CD4-positive, CD25-positive, alpha-beta regulatory T cell (primary cell): ENCODE measurements at places on chromosomes 1 and 21. TPM values are rescaled to one million over a fixed set of nuclear protein-coding genes. Genes with fewer than 3 reads are reported as not detected.

C8B gene
- not detected for polyA plus RNA-seq

LRRC3 gene
- polyA plus RNA-seq = 0.44 TPM

PIK3C2B gene
- polyA plus RNA-seq = 1.9 TPM

KRTAP19-3 gene
- not detected for polyA plus RNA-seq

CLCN6 gene
- polyA plus RNA-seq = 1.6 TPM

GBP6 gene
- 0.15 TPM for polyA plus RNA-seq

EDN2 gene
- polyA plus RNA-seq = not detected

GRCh38 chr1:108828074-108828961 lies 28.6 kb downstream of the AKNAD1 start:
- DNase-seq = peak; percentile 53

DNA sequence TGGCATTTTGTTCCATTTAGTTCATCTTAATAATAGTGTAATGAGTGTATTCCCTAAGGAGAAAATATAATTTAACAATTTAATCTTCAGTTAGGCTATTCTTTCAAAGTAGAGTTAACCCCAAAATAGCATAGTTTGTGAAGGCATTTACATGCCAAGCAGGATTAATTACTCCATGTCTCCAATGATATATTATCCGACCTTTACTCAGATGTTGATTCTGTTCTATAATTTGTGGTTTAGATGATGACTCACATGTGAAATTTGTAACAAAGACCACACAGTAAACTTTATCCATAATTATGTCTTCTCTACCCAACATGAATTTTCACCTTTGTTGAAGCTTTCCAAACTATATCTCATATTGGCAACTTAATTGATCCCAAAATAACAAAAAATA lies 2065.2 kb downstream of the MRPL39 start:
- no peak for DNase-seq

DNA sequence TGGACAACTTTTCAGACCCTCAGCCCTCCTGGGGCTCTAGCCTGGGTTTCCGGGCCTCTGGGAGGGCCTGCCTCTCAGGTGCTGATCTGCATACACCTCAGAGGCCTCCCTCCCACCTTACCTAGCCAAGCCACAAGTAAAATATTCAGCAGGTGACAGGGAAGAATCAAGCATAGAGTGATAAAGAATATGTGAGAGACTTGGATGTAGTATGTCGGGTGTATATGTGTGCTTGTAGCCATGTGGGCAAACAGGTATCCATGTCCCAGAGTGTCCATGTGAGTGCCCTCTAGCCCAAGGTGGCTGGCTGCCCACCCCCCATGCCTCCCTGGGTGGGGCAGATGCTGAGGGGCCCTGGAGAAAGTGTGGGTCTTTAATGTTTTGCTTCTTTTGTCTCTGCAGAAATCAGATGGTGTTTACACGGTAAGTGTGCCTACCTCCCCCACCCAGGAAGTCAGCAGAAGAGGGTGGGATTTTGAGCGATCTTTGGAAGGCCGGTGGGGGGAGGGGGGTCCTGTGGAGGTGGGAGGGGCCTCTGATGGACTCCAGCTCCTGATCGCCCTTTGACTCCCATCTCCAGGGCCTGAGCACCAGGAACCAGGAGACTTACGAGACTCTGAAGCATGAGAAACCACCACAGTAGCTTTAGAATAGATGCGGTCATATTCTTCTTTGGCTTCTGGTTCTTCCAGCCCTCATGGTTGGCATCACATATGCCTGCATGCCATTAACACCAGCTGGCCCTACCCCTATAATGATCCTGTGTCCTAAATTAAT lies 3.4 kb downstream of the FCER1G start:
- peak; percentile 57 for DNase-seq

- no peak for DNase-seq
Observed at GRCh38 chr1:204728045-204728444, 42.5 kb upstream of the LRRN2 start.

DNA sequence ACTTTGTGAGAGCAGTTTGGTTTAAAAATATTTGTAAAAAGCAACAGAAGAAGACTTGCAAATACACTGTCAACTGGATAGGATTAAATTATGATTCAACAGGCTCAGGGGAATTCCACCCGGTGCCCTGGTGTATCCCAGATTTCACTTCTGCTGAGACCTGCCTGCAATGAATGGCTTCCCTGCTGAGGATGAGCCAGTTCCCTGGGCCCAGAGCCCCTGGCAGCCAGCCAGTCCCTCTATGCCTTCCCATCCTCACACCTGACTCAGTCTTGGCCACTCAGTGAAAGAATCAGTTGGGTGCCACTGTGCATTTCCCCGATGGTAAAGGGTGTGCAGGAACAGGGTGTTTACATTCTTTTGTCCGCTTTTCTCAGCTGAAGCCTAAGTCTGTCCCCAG lies 64.4 kb downstream of the KCTD3 start:
- no peak for DNase-seq

DNA sequence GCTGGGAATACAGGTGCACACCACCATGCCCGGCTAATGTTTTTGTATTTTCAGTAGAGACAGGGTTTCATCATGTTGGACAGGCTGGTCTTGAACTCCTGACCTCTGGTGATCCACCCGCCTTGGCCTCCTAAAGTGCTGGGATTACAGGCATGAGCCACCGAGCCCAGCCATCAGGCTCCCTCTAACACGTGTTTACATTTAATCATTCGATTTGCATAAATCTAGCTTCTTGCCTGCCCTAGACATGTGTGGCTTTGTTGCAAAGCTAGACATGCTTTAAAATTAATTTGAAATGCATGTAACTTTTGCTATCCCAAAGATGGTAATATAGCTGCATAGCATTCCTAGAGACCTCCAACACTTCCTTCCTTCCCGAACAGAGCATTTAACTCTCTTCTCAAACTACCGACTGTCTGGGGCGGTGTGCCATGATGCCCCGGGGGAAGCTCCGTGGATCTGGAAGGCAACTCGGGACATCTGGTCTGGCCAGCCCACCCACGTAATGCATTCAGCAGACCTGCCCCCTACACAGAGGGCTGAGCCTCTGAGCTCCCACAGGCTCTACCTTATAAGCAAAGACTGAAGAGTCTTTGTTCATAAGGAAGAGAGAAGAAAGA lies 34.6 kb upstream of the NID1 start:
- no peak for DNase-seq

DNA sequence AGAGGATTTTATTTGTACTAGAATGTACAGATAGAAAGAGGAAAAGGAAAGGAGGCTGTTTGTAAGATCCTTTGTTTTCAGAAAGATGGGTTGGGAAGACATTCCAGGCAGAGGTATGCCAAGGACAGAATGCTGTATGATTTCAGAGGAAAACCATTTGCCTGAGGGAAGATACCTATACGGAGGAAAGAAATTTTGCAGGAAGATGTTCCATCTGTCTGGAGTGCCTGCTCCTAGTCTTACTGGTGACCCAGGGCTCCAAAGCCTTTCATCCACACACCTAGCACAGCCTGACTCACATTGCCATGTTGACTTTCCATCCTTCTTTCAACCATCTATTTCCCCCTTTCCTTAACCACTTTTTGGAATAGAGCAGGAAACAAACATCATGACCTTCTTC lies 18.2 kb downstream of the SAMD13 start:
- DNase-seq = no peak

DNA sequence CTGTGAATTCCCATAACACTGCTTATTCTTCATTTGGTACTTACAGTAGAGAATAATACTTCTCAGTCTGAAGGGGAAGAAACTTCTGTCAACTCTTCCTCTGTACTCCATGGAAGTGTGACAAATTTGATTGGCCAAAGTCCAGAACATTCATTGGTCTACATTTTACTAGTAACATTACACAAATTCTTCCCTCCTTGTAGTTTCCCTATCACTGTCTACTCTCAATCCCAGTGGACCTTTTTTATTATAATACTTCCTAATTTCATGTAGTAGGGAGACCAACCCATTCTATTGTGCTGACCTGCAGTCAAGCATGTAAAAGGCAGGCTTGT lies 74.7 kb downstream of the ALG6 start:
- no peak for DNase-seq

- no peak for DNase-seq
Observed at GRCh38 chr1:1004780-1005697, 5.1 kb upstream of the HES4 start.

DNA sequence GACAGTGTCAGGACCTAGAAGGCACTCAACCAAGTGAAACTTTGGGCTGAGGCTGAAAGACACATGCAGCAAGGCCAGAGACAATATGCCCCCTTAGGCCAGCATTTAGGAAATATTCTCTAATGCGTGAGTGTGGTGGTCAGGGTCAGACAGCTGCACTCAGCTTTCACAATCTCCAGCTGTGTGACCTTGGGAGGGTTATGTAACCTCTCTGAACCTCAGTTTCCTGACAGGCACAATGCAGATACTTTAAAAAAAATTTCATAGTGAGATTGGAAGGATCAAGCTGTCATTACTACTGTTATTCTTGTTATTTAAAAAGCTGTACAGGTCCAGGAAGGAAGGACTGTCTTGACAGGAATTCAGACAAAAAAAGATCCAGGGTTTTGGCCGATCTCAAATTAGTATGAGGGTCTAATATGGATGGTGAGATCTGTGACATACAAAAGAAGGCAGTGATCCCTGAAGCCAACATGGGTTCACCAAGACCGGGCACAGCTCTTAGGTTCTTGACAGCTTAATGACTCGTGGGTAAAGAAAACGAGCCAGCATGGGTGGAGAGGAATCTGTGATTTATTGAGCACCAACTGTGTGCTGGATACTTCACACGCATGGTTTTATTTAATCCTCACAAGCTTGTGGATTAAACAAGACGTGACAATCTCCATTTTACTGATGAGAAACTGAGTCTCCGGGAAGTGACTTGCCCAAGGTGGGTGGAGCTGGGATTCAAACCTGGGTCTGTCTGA lies 54.6 kb upstream of the POU3F1 start:
- no peak for DNase-seq

DNA sequence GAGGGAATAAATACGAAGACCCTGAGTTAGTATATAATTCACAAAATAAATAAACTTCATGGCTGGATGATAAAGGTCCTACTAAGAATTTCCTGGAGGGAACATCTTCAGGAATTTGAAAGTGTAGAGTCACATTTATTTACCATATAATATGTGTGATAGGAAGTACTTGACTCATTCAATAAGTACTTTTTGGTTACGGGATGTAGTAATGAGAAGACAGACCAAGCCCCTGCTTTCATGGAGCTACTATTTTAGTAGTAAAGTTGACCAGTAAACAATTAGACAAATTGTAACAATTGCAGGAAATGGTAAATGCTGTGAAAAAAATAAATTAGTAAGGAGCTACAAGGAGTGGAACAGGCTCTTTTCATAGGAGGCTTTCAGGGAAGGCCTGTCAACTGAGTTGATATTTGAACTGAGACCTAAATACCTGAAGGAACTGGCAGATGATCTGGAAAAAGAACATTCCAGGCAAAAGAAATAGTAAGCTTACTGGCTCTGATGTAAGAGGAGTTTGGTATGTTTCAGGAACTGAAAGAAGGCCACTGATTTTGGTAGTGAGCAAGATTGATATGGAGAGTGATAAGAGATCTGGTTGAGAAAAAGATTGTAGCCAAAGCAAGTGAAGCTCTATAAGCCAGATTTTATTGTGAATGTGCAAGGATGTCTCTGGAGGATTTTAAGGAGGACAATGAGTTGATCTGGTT lies 36.2 kb downstream of the CAMSAP2 start:
- DNase-seq = no peak

GRCh38 chr1:228001738-228002535 lies 4.9 kb upstream of the WNT3A start:
- no peak for DNase-seq

GRCh38 chr1:107679411-107679953 lies 285.5 kb downstream of the VAV3 start:
- DNase-seq = no peak

GRCh38 chr1:36479505-36480051 lies 3.1 kb downstream of the CSF3R start:
- DNase-seq = no peak

DNA sequence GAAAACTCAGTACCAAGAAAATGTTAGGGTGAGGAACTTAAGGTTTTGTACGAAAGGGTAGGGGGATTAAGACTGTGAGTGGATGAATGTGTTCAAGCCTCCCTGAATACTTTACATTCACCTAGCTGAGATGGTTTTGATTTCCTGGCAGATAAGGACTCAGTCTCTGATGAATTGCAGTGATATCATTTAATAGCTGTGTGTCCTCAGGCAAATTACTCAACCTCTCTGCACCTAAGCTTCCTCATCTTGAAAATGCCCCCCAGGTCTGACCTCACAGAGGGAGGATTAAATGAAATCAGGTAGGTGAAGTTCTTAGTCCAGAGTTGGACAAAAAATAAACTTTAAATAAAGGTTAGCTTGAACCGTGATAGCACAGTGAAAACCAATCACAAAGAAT lies 48.4 kb downstream of the CAMK2N1 start:
- no peak for DNase-seq

DNA sequence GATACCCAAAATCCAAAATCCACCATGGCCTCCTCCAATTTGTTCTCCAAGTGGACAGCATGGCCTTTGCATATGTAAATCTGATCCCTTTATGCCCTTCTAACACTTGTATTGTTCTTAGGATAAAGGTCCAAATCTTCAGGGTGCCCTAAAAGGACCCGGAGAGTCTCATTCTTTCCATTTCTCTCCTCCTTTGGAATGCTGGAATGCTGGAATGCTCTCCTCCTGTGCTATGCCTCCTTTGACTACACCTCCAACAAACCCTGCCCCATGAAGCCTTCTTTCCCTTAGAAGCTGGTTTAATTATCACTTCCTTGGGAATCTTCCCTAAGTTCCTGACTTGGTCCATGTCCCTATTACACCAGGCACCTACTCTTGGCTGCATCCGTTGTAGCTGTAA lies 484.8 kb upstream of the RUNX1 start:
- DNase-seq = no peak

- no peak for DNase-seq
Observed at GRCh38 chr1:39905172-39905571, 3.5 kb upstream of the MYCL start.

GRCh38 chr1:65079941-65080340 lies 68.1 kb upstream of the AK4 start:
- DNase-seq = no peak

DNA sequence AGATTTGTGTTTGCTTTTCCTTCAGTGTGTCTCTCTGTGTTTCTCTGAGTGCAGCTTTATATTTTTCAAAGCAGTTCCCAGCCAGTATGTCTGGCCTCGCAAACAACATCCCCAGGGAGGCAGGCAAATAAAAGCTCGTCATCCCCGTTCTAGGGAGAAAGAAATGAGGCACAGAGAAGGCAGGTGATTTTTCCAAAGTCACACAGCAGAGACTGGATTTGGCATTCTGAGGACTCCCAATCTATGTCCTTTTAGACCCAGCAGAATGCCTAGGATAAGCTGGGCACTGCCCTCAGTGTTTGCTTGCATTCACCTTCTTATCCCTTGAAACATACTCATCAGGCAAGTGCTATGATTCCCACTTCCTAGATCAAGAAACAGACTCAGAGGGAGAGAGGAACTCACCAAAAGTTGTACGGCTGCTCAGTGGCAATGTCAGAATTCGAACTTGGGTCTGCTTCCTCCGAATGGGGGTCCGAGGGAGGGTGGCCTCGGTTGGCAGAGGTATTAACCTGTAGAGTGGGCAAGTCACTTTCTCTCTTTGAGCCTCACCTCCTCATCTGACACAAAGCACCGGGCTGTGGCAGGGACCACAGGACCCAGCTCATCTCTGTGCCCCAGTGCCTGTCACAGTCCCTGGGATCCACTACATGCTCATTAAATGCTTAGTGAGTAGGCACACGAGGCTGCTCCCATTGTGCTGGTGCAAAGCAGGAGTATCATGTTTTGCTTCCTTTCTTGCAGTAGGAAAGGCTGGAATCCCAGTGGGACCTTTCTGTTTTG lies 4.2 kb downstream of the RAP1GAP start:
- no peak for DNase-seq
